ENCODE measurements at places on chromosomes 13 and 19. TPM values are rescaled to one million over a fixed set of nuclear protein-coding genes. Genes with fewer than 3 reads are reported as not detected.
A peak's percentile ranks its signal among the peaks of the same experiment; 100 is the strongest.

- no peak for DNase-seq
Measured at GRCh38 chr13:84431646-84432045, 549.4 kb upstream of the SLITRK1 start.

GRCh38 chr13:110699148-110700145, 6.5 kb downstream of the CARS2 start:
- DNase-seq: no peak

GRCh38 chr13:71378961-71379905, 487.8 kb downstream of the DACH1 start:
- DNase-seq: no peak

DNA sequence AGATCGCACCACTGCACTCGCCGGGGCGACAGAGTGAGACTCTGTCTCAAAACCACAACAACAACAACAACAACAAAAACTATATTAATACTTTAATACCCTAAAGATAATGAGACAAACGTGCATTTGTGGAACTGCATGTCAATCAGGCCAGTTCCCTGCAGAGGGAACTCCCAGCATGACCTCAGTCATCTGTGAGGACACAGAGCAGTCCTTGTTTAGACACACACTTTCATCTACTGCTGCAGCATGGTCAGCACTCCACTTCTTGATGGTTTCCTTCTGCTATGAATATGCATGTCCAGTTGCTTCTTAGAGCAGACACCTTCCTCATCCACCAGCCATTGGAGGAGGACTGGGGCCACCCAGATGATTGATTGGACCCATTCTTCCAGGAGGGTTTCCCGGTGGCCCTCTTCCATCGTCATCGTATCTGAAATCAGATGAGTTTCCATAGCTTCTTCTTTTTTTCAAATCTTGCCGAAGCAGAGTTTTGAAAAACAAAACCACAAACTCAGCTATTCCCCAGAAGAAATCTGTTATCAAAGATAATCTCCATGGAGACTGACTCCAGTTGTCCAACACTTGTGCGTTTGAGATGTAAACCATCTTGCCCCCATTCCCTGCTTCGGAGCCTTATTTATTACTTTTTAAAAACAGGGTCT, 26.5 kb downstream of the ZNF607 start:
- no peak for DNase-seq

- no peak for DNase-seq
Measured at GRCh38 chr13:76329866-76330580, 556.2 kb downstream of the KCTD12 start.

DNA sequence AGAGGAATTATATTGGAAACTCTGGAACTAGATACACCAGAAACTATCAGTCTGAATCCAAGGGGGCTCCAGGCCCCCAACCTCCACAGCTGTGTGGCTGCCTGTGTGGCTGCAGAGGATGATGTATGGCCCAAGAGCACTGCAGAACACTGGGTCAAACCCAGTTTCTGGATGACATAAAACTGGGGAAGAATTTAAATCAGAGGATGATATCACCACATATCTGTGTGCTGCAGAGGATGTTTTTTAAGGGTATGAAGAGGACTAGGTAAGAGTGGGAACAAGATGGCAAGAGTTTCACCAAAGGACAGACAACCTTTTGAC, 226.4 kb downstream of the SUCLA2 start:
- no peak for DNase-seq

GRCh38 chr19:47458672-47459071, 13.0 kb downstream of the SLC8A2 start:
- DNase-seq: no peak

- no peak for DNase-seq
Measured at GRCh38 chr19:17406887-17407196, 1.4 kb upstream of the BST2 start.

- DNase-seq: no peak
Measured at GRCh38 chr13:41791056-41791455, 169.9 kb downstream of the VWA8 start.

- no peak for DNase-seq
Measured at GRCh38 chr13:40580566-40581276, 85.7 kb downstream of the FOXO1 start.

- DNase-seq: no peak
Measured at GRCh38 chr19:2394442-2395292, 32.7 kb downstream of the TIMM13 start.

GRCh38 chr13:53137779-53138178, 109.2 kb downstream of the OLFM4 start:
- DNase-seq: no peak

GRCh38 chr13:98233127-98233526, 56.1 kb upstream of the RNF113B start:
- DNase-seq: no peak

GRCh38 chr19:52453324-52454094, at the start of gene ZNF578:
Gene ZNF578 (plus strand): TSS chr19:52453553. CDS start chr19:52501846, 48,293 bp downstream.
- no peak for DNase-seq

- no peak for DNase-seq
Measured at GRCh38 chr19:40601134-40601974, at the start of gene LTBP4. Gene LTBP4 (plus strand): TSS chr19:40601369. CDS start chr19:40601388, 19 bp downstream.

DNA sequence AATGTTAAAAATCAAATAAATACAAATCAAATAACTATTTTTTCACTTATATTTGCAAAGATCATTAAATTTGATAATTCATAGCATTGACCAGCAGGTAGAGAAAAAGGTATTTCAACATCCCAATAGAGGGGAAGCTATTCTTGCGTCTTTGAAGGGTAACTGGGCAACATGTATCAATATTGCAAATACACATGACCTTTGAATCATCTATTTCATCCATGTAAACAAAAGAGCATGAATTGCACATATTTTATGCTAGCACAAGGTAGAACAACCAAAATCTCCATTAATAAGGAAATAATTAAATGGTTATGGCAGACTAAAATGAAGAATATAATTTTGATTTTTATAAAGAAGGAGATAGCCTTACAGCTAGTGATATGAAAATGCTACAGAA, 372.8 kb downstream of the GPC5 start:
- DNase-seq: no peak

GRCh38 chr19:50458396-50459066, 17.8 kb upstream of the EMC10 start:
- no peak for DNase-seq

DNA sequence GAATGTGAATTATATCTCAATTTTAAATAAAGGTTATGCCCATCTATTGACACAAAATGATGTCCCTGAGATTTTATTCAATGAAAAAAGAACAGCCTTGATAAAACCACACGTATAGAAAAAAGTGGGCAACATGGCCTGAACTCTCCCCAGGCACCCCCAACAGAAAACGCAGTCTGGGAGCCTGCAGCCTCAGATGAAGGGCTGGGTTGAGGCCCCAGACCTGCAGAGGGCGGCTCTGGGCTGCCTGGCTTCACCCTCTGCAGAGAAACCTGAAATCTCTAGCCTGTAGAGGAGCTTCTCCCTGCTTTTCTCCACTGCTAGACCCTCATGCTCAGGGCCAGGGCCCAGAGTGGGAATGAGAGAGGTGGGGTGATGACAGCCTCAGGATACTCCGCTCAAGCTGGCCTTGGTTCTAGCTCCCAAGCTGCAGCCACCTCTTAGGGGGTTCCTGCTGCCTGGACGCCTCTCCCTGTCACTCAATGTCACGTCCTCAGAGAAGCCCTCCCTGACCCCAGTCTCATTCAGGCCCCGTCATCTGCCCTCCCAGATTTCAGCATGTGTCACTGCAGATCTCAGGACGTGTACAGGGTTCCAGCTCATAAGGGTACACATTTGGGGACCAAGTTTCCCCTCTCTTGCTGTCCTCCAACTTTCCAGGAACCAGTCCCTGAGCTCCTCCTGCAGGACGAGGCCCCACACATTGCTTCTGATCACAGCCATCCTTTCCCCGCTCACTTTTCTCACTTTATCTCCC, 1.8 kb downstream of the MBD3 start:
- DNase-seq: no peak

DNA sequence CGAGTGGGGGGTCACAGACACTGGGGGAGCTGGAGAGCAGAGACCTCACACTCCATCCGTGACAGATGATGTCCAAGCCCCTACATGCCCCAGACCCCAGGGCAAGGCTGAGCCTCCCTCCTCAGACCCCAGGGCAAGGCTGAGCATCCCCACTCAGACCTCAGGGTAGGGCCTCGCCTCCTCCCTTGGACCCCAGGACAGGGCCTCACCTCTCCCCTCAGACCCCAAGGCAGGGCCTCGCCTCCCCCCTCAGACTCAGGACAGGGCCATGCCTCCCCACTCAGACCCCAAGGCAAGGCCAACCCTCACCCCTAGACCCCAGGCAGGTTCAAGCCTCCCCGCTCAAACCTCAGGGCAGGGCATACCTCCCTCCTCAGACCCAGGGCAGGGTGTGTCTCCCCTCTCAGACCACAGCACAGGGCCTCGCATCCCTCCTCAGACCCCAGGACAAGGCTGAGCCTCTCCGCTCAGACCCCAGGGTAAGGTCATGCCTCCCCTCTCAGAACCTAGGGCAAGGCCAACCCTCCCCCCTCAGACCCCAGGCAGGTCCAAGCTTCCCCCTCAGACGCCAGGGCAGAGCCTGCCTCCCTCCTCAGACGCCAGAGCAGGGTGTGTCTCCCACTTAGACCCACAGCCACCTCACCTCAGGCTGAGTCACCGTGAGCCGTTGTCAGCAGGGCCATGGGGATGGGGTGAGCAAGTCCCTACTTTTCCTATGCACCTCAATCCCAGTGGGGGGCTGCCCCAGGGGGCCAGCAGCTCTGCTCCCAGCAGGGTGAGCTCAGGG, 1.7 kb upstream of the S1PR4 start:
- DNase-seq: peak; percentile 68

DNA sequence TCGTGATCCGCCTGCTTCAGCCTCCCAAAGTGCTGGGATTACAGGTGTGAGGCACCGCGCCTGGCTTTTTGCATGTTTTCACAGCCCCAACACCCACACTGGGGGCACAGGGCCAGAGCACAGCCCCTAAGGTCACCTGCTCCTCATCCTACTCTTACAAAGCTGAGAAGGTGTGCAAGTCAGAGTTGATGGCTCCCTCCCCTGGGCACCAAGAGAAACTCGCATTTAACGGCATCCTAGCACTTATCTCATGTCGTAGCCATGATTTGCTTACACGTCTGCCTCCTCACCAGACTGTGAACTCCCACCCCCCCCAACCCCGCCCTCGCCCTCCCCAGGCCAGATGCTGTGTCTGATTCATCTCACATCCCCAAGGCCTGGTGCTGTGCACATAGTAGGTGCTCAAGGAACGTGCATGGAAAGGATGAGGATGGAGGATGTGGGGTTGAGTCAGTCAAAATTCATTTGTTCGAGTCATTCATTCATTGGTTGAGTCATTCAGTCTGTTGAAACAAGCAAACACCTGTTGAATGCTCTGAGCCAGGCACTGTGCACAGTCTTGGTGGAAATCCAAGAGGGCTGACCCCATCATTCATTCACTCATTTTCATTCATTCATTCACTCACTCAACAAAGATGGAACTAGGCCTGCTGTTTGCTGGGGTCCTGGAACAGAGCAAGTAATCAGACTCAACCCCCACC, 11.3 kb downstream of the SHANK1 start:
- no peak for DNase-seq

DNA sequence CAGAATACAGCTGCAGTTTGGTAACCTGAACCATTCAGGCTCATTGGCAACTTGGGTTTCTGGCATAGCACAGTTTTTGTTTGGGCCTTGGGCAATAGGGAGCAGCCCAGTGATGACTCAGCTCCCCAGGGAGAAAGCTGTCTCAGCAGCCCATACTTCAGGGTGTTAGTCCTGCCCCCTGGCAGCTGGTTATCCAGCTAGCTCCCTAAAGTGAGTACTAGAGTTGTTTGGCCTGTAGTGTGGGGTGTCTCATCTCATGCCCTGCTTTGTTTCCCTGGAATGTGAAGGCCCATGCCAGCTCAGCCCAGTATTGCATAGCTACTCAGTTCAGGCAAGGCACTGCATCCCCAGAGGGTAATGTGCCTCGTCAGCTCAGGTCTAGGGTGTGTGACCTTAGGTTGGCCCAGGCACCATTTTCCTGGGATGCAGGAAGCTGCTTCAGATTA, 18.2 kb upstream of the ZNF543 start:
- no peak for DNase-seq

SMAD9 gene
- total RNA-seq: 19.7 TPM

ACP7 gene
- total RNA-seq: 0.29 TPM

NKG7 gene
- not detected for total RNA-seq

GZMM gene
- 0.34 TPM for total RNA-seq

SUGP1 gene
- 60.8 TPM for total RNA-seq

KRTDAP gene
- 2.0 TPM for total RNA-seq

WDR88 gene
- 0.45 TPM for total RNA-seq

LGALS4 gene
- total RNA-seq: 33.4 TPM

FGF22 gene
- total RNA-seq: not detected

TFPT gene
- total RNA-seq: 17.0 TPM

SYNGR4 gene
- not detected for total RNA-seq
